ENCODE measurements at places on chromosomes 12 and 14.

DNA sequence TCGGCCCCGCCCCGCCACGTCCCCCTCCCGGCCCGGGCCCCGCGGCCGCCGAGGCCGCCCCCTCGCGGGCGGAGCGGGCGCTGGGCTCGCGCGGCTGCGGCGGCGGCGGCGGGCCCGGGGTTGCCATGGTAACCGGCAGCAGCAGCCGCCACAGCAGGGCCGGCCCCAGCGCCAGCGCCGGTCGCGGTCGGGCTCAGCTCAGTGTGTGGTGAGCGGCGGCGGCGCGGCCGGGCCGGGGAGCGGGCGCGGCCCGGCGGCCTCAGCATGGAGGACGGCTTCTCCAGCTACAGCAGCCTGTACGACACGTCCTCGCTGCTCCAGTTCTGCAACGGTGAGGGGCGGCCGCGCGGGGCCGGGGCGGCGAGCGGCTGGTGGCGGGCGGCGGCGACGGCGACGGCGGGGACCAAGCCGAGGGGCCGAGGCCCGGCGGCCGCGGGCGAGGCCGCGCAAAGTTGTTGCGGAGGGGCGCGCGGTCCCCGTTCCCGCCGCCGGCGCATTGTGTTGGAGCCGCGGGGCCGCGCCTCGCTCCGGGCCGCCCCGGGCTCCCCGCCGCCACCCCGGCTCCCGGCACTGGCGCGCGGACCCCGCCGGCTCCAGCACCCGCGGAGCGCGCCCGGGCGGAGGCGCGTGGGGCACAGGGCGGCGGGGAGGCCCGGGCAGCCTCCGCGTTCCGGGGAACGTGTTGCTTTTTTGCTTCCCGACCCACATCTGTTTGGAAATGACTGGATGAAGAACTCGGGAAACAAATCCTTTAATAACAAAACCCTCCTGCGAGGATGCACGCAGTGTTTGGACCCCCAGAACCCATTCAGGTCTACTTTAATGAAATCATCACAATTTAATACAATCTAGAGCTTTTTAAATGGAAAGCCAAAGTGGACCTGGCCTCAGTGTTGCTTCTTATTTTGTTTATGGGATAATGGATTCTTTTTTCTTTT lies at the start of gene EML1:
Gene EML1 (plus strand): TSS at position 201 of the 938 bp plus-strand sequence. CDS start 64 bp downstream, at position 265.
- peak; percentile 88 for DNase-seq

DNA sequence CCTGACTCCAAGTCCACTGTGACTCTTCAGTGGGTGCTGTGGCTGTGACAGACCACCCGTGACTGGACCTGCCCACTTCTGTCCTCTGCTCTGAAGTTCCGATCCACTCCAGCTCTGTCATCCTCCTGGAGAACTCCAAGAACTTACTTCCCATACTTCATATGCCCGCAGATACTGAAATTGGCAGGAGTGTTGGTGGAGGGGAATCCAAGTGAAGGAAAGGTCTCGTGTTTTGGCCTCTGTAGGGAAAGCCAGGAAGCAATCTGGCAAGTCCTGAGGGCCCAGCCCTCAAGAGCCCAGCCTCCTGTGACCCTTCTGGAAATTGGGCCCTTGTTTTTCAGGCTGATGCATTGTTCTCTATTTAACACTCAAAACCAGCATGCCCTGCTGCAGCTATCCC lies 22.4 kb upstream of the FKBP4 start:
- no peak for DNase-seq

GRCh38 chr12:104460041-104460719 lies 3.4 kb downstream of the CHST11 start:
- DNase-seq = no peak

DNA sequence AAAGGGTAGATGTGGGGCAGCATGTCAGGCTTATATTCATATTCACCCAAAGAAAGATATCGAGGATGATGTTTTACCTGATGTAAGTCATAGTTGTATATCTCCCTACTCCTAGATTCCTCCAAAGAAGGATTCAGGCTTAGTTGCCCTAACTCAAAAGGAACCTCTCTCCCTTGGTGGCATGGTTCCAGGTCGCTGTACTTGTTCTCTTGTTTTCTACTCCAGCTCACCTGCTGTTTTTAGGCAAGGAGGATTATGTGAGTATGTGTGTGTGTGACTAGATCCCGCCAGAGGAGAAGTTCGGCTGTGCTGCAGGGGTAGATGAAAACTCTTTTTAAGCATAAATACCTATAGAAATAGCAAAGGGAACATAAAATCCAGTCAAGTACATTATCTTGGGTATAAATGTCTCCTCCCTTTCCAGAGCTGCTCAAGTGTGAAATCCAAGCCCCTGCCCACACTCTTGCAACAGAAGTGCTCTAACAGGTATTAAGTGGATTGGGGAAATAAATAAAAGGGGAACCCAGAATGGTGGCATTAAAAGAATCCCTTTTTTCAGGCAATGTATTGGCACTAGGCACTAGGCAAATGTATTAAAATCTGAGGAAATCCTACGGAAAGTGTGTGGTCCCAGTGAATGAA lies 375.7 kb downstream of the ZFP36L1 start:
- DNase-seq = no peak

DNA sequence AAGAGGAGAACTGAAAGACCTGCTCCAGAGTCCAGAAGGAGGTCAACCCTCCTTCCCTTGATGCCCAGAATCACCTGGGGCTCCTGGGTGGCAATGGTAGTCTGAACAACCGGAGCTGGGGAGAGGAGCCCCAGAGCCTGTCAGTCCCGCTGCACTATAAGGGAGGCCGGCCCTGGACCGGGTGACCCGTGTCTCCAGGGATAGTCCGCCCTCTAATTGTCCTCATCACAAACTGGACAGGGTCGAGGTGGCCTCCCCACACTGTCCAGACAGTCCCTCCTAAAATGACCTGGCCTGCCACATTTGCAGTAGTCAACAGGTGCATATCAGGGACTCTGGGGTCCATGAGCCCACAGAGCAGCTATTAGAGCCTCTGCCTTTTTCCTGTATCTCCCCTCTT lies 43.2 kb downstream of the HSD17B6 start:
- no peak for DNase-seq

Measured in endothelial cell (in vitro differentiated cells).